ENCODE measurements at places on chromosomes 11 and 22.

- DNase-seq: peak; percentile 56
Measured at GRCh38 chr22:50576070-50576469, 2.2 kb downstream of the CPT1B start.

- DNase-seq: no peak
Measured at GRCh38 chr11:30454111-30454510, 131.2 kb downstream of the ARL14EP start.

DNA sequence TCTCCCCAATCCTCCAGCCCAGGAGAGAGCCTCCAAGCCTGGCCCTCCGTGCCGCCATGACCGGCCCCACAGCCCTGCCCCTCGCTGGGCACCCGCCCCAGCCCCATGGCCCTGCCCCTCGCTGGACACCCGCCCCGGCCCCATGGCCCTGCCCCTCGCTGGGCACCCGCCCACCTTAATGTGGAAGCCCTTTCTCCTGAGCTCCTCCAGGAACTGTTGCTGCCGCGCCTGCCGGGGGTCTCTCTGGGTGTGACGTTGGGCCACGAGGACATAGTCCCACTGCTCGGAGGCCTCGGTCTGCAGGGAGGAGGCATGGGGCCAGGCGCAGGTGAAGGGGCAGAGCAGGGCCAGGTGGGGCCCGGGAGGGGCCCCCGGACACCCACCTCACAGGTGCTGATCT is 8.2 kb downstream of the ANO9 start:
- no peak for DNase-seq

DNA sequence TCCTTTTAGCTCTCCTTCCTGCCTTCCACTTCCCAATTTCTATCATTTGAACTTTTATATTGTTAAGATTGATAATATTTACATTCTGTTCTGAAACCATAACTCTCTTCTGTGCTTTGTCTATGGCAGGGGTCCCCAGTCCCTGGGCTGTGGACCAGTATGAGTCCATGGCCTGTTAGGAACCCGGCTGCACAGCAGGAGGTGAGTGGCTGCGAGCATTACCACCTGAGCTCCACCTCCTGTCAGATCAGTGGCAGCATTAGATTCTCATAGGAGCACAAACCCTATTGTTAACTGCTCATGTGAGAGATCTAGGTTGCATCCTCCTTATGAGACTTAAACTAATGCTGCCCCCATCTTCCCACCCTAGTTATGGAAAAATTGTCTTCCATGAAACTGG is 48.4 kb upstream of the HEPHL1 start:
- no peak for DNase-seq

- no peak for DNase-seq
Measured at GRCh38 chr11:46044601-46045000, 76.7 kb downstream of the PHF21A start.

GRCh38 chr11:68271023-68271780 is 571 bp downstream of the C11orf24 start:
- peak; percentile 88 for DNase-seq

DNA sequence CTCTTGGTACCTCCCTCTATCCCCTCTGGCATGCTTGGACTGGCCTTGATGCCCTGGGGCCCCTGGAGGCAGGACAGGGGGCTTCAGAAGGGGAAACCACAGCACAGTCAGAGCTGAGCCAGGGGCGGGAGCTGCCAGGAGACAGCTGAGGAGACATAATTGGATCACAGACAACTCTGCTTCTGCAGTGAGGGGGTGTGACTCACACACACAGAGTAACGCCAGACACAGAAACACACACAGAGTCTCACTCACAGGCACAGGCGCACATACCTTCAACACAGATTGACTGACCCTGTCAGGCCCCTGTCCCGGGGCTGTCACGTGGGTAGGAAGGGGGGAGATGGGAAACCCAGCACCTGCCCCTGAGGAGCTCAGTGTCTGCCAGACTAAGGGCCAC is 20.6 kb downstream of the STARD10 start:
- no peak for DNase-seq

DNA sequence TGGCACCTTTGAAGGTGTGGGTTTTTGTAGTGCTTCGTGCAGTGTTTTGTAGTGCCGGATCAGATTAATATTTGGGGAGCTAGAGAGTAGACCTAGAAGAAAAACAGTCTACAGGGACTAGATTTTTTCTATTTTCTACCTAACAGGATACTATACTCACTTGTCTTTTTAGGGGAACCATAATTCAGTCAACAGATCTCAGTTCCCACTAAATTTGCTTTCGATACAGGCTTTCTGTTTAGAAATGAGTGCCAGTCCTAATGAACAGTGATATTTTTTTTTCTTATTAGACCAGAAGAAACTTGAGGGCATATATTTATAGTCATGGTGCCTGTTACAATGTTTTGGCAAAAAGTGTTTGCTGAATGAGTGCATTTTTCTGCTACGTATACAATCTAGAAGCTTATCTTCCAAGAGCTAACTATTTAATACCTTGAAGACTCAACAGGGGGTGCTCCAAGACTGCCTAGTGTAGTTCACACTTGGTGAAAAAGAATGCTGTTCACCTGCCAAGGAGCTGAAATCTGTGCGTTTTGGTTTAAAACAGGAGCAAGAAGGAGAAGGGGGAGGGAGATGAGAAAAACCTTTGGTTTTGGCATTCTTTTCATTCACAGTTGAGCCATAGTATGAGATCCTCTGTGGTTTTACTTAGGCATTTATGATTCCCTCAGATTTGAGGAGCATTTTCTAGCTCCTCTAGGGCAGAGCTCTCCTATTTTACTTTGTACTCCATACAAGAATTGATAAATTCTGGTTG is 44.9 kb upstream of the VSTM5 start:
- DNase-seq: peak; percentile 36

GRCh38 chr22:30404307-30404706 is 7.5 kb downstream of the SEC14L2 start:
- DNase-seq: no peak

DNA sequence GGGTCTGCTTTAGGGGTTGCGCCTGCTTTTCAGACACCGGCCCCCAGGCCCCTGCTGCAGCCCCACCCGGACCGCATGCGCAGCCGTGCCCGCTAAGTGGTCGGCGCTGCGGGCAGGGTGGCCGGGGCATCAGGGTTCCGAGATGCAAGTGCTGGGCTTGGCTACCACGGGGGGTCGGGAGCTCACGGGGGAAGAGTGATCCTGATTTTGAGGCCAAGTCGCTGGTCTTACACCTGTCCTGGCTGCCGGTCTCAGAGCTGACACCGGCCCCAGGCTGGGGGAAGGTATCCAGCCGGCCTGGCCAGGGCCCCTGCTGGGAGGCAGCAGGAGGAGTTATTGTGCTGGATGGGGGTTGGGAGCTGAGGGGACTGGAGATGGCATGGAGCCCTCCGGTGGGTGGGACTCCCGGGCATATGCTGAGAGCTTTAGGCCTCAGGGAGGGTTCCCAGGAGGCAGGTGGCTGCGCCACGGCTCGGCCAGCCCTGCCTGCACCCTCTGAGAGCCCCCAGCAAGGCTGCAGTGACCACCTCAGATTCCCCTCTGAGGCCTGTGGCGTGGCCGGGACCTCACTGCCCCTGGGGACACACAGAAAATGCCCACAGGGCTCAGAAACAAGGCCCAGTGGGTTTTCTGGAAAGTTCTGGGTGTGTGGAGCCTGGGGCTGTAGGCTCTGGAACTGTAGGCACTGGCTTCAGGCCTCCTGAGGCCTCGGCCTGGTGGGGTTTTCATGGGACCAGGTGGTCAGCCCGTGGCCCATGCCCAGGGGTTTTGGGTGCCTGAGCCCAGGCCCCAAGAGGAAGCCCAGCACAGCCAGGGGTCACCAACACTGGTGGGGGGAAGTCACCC is 4.4 kb upstream of the MUC5AC start:
- no peak for DNase-seq

GRCh38 chr22:26672060-26672471 is 14.7 kb downstream of the MIAT start:
- no peak for DNase-seq
